Tibial artery (tissue), 4 donors: ENCODE measurements at places on chromosomes 11 and 22.

DNA sequence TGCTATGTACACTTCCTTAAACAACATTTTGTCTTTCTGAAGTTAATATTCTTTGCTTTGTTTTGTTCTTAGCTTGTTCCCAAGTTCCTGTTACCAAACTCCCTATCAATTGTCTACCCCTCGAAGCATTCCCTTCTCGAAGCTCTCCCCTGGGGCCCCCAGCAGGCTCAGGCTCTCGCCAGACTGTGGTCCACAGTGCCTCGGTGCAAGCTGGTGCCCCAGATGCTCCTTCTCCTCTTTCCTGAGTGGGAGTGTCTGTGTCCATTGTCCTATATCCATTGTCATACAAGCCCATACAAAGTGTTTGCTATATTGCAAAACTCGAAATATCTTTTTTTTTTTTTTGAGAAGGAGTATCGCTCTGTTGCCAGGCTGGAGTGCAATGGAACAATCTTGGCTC lies 51.7 kb upstream of the RTL6 start:
- peak; percentile 31 for DNase-seq

DNA sequence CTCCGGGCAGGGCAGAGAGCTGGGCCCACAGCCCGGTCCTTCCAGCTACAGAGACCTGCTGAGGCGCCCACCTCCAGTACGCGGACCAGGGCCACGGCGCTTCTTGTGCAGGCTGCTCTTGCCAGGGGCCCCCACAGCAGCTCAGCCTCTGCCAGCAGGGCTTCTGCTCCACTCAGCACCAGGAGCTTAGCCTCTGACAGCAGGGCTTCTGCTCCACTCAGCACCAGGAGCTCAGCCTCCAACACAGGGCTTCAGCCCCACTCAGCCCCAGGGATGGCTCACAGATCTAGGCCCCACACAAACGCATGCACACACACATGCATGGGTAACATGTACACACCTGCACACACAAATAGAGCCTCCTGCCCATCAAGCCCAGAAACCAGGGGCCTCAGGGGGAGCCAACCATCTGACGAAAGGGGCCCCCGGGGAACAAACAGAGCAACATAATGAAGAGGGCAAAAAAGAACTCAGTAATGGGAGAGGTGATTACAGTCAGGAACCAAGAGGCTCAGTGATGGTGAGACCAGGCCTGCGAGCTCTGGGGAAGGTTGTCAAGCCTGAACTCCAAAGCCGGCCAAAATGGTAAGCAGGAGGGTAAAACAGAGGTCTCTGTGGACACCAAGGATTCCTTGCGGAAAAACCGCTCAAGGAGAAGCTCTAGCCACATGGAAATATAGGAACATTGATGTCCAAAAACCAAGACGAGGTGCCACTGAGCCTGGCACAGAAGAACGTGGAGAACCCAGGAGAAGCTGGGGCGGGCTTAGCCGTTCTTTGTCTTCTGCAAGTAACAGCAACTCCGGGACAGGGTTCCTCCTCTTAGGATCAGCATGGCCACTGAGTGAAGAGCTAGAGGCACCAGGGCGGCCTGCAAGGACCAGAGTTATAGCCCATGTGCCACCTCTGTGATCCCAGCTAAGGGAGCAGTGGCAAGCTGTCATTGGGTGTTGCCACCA lies 46.5 kb downstream of the GNB1L start:
- peak; percentile 48 for DNase-seq

DNA sequence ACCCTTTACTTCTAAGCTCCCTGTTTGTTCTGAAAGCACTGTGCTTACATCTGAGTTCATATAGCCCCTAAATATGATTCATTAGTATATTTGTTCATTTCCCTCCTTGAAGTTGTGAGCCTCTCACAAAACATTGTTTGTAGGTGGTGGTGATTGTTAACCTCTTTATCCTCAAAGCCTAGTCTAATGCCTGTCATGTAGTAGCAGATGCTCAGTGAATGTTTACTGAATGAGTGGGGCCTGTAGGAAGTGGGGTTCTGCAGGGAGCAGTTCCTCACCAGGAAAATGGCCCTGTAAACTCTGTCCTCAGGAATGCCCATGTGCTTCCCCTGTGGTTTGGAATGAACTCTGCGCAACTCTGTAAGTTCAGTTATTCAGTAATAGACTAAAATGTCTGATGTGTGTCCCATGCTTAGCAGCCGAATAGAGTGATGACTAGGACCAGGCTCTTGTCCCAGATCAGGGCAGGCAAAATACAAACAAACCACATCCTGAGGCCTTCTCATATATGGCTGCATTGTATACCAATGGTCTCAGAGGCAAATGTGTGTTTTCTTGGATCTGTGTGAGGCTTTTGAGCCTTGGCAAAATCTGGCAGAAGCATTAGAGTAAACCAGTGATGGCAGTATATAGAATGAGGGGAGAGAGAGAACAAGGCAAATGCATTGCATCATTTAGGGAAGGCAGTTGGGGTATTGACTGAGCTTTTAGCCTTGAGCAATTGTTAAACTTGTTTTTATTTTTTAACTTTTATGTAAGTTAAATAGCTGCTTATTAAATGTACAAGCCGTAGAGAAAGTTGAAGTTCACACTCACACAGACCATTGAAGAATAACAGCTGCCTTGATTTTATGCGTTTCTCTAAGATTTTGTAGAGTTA lies 91.4 kb upstream of the BIRC3 start:
- DNase-seq, result no peak

- no peak for DNase-seq
Observed at GRCh38 chr11:67283481-67283963, 5.6 kb upstream of the ANKRD13D start.

- DNase-seq, result no peak
Observed at GRCh38 chr22:24207264-24208011, 26.2 kb downstream of the SUSD2 start.

GRCh38 chr11:14075118-14076078 lies 112.9 kb downstream of the SPON1 start:
- DNase-seq, result no peak

DNA sequence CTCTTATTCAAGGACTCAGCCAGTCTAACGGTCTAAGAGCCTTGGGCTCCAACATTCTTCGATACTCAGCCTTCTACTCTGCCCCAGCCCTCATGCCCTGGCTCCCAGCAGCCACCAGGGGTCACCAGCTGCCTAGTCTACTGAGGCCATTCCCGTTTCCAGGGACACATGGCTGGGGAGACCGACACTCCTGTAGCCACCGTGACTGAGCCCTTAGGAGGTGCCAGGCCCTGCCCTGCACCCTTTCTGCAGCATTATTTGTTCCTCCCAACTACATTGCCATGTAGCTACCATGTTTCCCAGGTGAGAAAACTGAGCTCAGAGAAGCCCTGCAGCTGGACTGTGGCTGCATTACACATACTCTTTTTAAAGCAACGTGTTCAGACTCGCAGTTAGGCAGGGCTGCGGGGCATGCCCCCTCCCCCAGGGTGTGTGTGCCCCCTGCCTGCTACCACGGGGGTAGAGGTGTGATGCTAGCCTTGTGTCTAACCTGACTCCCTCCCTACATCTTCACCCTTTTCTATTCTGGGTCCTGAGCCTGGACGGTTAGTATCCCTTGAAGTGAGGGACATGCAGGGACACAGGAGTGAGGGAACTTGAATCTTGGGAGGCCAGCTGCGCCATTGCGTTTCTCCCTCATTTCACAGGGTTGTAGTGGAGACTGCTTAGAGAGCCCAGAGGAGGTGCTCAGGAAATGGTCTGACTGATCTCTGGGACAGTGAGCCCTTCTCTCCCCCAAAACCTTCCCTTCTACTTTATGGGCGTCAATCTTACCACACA lies 17.5 kb downstream of the ATG16L2 start:
- peak; percentile 94 for DNase-seq

DNA sequence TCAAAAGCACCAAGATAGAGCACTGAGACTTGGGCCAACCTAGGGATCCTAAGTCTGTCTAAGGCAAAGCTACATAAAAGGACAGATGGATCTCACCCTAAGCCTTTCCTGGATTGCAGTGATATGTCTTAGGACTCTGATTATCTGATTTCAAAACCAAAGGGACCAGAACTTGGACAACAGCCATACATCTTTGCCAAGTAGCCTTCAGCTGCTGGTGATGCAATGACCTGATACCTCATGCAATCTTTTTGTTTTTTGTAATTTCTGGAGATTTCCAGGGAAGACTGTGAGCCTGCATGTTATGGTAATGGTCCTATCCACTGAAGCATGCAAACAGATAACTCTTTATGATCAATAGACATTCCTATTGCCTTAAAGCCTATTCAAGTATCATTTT lies 230.4 kb upstream of the MTNR1B start:
- no peak for DNase-seq

DNA sequence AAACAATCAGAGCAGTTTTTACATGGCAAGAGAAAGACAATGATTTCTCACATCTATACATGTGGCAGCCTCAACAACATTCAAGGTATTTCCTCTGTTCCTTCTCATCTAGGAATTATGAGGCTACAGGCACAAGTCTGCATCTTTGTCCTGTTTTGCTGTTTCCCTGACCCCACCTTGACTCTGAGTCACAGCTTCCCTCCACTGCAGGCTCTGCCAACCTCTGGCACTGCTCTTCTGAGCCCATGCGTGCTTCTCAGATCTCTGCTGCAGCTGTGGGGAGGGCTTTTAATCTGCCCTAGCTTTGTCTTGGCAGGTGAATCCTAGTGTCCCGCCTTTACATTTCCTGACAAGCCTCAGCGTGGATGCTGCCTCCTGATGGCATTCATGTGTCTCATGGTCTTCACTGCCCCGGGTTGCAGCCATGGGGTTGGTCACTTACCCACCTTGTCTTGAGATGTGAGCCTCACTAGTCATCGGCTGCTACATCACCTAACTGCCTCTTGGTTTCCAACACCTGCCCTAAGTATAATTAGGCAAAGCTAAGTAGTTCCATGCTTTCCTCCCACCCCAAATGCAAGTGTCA lies 578.5 kb downstream of the TBC1D22A start:
- no peak for DNase-seq

DNA sequence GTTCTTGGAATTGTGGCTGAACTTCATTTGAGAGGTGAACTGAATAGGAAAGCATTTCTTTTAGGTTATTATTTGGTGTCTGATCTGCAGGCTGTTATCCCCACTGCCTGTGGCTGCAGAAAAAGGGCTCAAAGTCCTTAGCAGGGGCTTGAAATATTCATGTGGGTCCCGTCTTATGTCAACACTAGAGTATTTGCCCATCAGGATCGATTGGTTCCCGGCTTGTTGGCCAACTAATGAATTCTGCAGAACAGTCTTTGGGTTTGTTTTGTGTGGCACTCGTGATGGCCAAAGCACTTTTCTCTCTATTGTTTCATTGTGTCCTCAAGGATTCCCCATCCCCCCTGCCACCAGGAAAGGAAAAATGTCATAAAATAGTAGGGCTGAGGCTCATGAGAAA lies 211.9 kb downstream of the MYO18B start:
- DNase-seq, result no peak

- no peak for DNase-seq
Observed at GRCh38 chr11:130677486-130678153, 229.2 kb downstream of the ADAMTS15 start.

- DNase-seq, result no peak
Observed at GRCh38 chr11:102413497-102413896, 39.1 kb downstream of the TMEM123 start.

DNA sequence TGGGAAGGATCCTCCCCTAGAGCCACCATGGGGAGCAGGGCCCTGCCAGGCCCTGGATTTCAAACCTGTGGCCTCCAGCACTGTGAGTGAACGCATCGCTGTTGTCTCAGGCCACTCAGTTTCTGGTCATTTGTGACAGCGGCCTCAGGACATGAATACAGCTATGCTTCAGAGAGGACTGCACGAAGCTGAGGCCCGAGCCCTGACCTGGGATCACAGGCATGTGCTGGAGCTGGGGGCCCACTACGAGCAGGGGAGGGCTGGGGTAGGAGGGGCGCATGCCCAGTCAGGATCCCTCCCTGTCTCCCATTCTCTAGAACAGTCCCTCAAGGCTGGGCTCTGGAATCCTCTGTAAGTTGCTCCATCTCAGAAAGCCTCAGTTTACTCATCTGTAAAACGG lies 242.1 kb downstream of the CTTN start:
- DNase-seq, result no peak

GRCh38 chr22:25067851-25068421 lies 115.4 kb downstream of the KIAA1671 start:
- DNase-seq, result peak; percentile 93

DNA sequence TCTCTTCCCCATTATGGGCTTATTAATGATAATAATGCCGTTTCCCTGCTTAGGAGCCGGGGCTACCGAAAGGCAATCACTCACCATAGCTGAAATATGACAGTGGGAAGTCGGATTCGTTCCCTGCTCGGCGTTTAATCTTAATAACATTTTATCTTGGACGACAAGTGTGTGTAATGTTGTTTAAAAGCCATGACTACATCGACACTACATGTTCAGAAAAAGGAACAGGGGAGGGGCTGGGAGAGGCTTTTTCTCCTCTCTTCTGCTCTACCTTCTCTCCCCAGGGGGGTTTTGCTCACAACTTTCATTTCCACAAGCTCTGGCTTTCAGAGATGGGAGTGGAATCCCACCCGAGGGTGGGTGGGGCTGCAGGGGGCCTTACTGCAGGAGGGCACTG lies 105.5 kb downstream of the DSCAML1 start:
- no peak for DNase-seq

DNA sequence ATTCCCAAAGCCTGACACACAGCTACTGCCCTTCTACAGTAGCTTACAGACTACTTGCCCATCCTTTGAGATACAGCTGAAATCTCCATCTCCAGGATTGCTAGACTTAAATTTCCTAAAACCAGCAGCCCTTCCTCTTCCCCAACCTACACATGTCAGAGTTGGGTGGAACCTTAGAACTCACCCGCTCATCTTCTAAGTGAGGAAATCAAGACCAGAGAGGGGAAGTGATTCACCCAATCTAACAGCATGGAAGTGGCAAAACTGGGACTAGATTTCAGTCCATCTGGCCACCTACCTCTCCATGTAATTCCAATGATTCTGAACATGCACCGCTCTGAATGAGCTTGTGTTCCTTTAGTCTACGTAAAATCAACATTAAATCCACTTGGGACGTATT lies 1.0 kb upstream of the TMEM86A start:
- no peak for DNase-seq

DNA sequence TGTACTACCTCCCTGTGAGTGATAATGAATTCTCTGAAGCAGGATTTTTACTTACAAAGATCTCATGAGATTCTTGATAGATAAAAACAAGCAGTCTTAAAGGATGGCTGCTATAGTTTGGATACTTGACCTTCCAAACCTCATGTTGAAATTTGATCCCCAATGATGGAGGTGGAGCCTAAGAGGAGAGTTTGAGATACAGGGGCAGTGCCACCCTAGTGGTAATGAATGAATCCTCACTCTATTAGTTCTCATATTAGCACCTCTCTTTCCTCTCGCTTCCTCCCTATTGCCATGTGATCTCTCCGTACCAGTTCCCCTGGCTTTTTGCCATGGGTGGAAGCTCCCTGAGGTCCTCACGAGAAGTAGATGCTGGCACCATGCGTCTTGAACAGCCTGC lies 37.9 kb upstream of the OR8B8 start:
- no peak for DNase-seq
